ENCODE measurements at places on chromosomes 7 and 10. TPM values are rescaled to one million over a fixed set of nuclear protein-coding genes. Genes with fewer than 3 reads are reported as not detected.

- no peak for DNase-seq
These were observed 146.8 kb downstream of the HIBADH start for GRCh38 chr7:27515933-27516332.

- DNase-seq = peak; percentile 82
These were observed 163.0 kb upstream of the PPP1R3A start for GRCh38 chr7:114081606-114082425.

The FAM131B gene
- total RNA-seq = 17.6 TPM

DNA sequence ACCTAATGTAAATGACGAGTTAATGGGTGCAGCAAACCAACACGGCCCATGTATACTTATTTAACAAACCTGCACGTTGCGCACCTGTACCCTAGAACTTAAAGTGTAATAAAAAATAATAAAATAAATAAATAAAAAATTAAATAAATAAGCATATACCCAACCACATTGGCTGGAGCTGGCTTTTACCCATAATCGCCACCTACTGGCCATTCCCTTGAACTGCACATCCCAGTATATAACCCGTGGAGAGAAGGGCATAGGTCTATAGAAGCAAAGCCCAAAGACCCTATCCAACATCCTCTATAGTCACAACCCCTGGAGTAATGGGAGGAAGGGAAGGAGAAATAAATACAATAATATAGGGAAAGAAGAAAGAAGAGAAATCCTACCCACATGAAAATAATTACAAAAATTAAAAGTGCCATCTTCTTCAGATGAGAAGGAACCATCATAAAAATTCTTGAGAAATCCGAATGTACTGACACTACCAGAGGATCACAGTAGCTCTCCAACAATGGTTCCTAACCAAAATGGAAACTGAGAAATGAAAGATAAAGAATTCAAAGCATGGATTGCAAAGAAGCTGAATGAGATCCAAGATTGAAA, 65.6 kb downstream of the TWIST1 start:
- peak; percentile 50 for DNase-seq

DNA sequence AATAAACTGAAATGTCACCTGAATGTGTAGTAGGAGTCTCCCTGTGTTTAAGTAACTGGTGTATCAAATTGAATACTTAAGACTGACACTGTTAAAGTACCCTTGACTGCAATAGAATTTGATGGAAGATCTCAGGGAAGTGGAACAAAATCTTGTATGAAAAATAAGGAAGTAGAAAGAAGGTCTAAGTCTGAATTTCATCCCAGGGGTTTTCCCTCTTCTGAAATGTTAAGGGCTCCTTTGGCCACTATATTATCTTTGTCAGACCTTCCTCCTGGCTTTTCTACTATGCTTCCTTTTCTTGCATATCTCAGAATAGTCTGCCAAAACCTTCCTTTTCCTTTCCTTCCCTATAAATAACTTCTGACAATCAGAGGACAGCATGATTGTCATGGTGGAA, 59.6 kb downstream of the BLNK start:
- DNase-seq = no peak

The NXPH1 gene
- total RNA-seq = not detected

DNA sequence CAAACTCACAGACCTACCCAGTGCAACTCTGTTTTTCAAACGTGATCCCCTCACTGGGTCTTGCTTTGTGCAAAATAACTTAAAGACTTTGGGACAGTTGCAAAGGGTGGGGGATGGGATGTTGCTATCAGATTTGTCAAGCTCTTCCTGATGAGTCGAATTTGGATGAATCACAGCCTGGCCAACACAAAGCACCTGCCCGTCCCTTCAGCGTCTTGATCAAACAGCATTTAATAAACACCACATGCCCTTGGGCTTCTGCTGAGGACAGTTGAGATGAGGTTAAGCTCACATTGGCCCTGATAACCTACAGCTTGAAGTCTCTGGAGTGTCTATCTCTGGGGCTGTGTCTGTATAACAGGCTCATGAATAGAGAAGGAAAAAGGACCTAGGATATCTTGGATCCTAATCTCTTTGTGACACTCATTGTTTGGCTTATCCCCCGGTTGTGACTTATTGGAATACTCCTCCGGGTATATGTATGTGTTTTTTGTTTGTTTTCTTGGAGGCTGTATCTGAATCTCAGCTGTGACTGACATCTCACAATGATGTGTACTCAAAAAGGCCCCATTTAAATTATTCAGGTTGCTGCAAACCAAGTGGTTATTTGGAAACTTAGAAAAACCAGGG, 132.6 kb upstream of the NAMPT start:
- no peak for DNase-seq

DNA sequence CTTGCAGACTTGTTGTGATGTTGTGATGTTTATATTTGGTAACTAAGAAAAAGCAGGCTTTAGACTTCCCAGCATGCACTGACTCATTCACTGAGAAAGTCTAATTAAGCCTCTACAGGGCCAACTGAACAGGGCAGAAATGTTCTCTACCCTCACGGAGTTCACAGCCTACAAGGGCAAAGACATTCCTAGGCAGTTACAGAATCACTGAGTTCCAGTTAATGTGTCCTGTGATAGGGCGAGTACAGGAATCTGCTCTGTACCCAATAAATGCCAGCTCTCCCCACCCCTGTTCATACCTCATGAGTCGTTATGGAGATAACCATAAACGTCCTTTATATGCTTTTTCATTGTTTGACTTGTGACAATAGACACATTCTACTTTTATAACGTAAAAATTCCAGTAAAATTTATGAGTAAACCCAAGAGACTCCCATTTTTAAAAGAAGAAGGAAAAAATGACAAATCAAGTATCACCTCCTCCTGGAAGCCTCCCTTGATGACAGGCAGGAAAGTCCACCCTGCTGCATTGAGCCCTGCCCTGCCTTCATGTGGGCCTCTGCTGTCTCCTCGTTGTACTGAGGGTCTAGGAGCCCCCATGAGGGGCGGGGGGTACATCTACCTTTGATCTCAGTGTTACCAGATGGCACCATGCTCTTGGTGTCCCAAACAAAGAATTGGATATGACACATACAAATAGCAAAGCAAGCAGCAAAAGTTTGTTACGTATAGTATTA, 14.3 kb downstream of the MUC12 start:
- peak; percentile 96 for DNase-seq

The HOXA3 gene
- 27.8 TPM for total RNA-seq

The WEE2 gene
- 0.03 TPM for total RNA-seq

GRCh38 chr10:79262959-79263746, 84.1 kb upstream of the PPIF start:
- no peak for DNase-seq

The CFAP46 gene
- not detected for total RNA-seq
